Skeletal muscle cell (primary cell): ENCODE measurements at places on chromosomes 3 and 15.

DNA sequence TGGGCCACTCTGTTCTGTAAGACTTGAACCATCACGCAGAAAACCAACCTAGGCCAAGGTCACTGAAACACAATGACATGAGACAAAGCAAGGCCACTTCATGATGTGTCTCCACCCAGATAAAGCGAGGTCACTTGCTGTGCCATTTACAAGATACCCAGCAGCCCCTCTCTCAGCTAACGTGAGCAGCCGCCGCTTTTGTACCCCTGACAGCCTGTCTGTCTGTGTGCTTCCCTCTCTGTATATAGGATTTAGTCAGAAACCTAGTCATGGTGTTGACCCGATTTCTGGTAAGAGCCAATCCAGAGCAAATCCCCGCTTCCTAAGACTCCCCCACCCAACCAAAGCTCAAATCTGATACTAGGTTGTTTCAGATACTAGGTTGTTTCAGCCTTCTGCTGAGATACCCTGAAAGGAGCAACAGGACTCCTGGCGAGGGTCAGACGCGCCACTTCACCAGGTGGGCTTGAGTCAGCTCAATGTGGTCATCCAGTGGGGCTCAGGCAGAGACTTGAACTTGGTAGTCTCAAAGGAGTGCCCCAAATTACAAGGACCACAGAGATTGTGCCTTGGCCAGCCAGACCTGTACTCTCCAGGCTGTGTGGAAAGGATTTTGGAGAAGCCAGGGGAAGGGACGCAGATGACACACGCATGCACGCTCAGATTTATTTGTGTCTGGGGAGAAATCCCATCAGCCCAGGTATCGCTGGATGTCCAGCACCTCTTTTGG is 3.1 kb upstream of the ZXDC start:
- no peak for DNase-seq

- no peak for DNase-seq
Measured at GRCh38 chr3:64196236-64196929, 28.9 kb downstream of the PRICKLE2 start.

GRCh38 chr3:138241061-138241460 is 54.0 kb downstream of the ARMC8 start:
- no peak for DNase-seq

- DNase-seq = peak; percentile 61
Measured at GRCh38 chr3:108180194-108180593, 42.0 kb downstream of the IFT57 start.

DNA sequence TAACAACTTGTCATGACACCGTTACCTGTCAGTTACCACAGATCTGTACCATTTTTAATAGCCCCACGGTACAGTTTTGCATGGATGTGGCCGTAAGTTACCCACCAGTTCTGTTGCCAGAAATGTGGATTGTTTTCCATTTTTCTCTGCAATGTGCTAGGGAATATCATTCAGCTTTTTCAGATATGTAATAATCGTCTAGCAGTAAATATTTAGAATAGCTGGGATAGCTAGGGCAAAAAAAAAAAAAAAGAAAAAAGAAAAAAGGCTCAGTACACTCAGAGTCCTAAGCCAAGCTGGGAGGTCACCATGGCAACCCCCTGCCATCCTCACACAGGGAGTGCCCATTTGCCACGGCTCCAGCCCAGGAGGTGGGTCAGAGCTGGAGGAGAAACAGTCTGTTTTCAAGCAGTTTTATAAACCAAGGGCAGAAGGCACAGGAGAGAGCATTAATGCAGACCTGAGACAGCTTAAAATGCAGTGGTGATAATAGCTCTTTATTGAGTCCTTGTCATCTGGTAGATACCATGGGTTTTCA is 25.2 kb downstream of the PAQR5 start:
- no peak for DNase-seq

DNA sequence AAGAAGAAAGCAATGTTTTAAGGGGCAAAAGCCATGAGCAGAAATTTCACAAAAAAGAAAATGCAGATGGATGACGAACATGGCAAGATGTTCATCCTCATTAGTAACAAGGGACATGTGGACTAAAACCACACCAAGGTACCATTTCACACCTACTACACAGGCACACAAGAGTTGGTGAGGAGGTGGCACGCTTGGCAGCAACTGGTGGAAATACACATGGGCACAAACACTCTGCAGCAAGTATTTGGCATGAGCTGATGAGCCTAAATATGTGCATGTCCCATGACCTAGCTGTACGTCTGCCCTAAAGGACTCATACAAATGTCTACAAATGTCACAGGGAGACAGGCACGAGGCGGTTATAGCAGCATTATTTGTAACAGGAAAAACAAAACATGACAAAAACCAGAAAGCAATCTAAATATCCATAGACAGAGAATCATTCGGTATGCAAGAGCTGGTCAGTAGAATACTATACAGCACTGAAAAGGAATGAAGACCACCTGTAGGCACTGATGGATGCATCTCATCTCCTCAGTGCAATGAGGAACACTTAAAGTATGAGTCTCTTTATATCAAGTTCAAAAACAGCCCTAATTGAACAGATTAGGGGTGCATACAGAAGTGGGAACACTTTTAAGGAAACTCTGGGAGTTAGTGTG is 11.5 kb upstream of the FBLN2 start:
- DNase-seq = no peak

DNA sequence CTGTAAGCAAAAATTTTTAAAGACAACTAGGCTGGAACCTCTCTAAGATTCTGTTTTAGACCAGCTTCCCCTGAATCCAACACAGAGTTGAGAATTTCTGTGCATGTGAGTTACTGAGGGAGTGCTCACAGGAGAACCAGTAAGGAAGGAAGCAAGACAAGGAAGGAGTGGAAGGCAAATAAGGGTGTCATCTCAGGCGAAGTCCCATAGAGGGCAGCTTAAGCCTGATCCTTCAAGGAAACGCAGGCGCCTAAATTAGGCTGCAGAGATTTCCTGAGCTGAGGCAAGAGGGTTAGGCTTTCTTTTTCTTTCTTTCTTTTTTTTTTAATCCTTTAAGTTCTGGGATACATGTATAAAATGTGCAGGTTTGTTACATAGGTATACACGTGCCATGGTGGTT is 36.2 kb upstream of the COL6A6 start:
- DNase-seq = peak; percentile 20

DNA sequence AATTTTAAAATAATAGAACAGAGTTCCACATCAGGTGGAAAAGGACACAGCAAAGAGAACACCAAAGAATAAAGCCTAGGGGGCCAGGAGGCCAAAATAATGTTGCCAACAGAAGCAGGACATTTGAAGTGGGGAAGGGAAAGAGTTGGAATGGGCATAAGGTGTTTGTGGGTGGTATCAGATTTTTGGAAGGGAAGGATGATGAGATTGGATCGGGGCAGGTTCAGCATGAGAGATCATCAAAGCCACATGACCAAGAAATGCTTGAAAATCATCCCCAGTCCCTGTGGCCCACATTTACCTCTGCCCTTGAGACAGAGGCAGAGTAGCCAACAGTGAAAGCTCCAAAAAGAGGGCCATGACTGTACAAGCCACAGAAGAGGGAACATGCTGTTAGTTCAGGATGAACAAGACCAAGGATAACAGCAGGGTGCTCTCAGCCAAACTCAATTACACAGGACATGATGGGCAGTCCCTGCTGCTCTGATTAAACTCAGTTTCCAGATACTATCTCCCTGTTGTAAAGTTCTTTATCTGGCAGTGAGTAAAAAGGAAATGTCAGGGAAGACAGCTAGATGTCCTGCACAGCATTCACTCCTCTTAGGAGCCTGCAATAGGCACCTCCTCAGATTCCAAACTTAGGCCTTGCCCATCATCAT is 32.5 kb downstream of the RAB27A start:
- no peak for DNase-seq

GRCh38 chr3:146577662-146578061 is 27.5 kb downstream of the PLSCR5 start:
- peak; percentile 31 for DNase-seq

GRCh38 chr15:80386151-80386550 is 18.0 kb upstream of the ARNT2 start:
- DNase-seq = no peak

GRCh38 chr3:39407259-39407629 is 724 bp downstream of the RPSA start:
- no peak for DNase-seq

DNA sequence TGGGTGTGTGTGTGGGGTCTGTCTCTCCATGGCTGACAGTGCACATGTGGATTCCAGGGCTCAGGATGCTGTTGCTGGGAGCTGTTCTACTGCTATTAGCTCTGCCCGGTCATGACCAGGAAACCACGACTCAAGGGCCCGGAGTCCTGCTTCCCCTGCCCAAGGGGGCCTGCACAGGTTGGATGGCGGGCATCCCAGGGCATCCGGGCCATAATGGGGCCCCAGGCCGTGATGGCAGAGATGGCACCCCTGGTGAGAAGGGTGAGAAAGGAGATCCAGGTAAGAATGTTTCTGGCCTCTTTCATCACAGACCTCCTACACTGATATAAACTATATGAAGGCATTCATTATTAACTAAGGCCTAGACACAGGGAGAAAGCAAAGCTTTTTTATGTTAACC is 10.5 kb downstream of the ADIPOQ start:
- no peak for DNase-seq

GRCh38 chr3:32420126-32421038 is 28.7 kb downstream of the CMTM7 start:
- no peak for DNase-seq

DNA sequence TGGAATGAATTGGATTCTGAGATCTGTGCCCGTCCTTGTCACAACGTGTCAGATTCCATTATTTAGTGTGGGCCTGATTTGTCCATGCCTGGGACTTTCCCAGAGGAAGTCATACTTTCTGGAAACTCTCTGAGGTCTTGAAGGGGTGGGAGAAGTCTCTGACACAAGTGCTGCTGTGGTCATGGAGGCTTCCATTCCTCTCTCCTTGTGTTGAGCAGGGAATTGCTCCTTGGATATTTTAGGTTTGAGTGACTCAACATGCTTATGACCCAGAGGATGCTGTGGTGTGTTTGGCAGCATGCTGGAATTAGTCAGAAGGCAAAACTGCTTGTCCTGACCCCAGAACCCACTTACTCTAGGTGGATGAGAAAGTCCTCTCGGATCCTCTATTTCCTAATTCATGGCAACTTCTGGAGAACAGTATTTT is 132.1 kb downstream of the LPP start:
- DNase-seq = peak; percentile 99

DNA sequence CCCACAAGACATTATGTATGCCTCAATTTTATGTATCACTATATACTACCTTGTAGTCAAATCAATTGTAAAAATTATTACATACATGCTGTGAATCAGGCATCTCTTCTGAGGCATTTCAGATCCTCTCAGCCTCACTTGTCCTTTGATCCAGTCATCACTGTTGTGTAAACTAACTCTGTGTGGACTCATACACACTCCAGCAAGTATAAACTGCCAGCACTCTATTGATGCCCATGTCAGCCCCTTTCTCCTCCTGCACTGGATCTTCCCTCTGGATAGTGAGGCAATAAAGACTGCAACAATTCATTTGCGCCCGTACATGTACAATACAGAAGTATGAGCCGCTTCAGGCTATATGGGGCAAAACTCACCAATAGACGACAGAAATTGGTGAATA is 364.7 kb upstream of the TGFBR2 start:
- no peak for DNase-seq

DNA sequence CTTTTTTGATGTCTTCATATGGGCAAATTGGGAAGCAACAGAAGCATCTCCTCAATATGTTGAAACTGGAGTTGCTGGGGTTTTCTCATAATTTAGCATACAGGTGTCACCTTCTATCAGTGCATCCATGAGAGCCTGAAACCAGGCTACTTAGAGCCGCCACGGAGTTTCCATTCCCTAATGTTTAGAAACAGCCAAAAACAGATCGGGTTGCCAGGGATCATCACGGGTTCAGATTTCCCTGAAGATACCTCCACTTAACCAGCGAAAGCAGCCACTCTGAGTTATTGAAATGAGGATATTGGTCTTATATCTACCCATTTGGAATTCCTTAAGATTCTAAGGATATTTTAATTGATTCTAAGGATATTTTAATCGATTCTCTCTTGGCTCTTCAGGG is 14.5 kb downstream of the TERB2 start:
- DNase-seq = no peak

DNA sequence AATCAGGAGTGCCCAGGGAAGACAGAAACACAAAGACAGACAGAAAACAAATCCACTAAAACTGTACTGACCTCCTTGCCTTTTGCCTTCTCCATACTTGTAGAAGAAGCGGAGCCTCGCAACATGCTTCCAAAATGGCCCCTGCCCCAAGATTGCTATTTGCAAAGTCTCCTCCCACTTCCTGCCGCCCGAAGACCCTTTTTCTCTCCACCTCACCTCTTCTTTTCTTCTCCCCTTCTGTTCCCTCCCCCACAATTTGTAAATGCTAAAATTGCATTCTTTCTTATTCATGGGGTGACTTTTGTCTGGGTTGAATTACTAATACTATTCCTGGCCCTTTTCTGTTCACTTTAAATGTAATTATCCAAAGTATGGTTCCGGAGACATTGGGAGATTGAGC is at the start of gene DPPA4:
DPPA4 (minus strand) TSS at position 154 of the 400 bp plus-strand sequence; CDS start at position 125, 29 bp downstream.
- DNase-seq = no peak

GRCh38 chr3:141302364-141303141 is 65.8 kb upstream of the ZBTB38 start:
- DNase-seq = peak; percentile 28

DNA sequence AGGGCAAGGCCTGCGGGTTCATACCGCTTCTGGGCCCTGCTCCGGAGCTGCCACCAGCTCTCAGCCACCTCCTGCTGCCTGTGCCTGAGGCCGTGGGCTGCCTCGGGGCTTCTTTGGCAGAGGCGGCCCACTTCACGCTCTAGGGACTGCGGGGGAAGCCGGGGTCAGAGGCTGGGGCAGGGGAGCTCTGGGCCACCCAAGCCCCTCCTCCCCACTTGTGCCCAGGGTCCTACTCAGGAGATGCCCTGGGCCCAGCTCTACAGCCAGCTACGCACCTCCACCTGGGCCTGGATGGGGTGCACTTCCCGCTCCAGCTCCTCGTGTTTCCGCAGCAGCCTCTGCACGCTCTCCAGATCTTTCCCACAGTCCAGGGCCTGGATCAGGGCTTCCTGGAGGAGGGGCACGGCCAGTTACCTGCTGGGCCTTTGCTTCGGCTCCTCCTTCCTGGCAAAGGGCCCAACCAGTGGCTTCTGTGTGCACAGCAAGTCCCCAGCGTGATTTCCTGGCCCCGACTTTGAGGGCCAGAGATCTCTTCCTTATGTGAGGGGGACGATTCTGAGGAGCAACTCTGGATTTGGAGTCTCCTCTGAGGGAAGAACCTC is 24.0 kb downstream of the PLA2G4B start:
- no peak for DNase-seq

GRCh38 chr15:36731025-36731424 is 151.6 kb downstream of the CDIN1 start:
- no peak for DNase-seq
